ENCODE measurements at places on chromosomes 16 and 17.

GRCh38 chr16:73131156-73131862 lies 83.4 kb upstream of the ZFHX3 start:
- no peak for DNase-seq

DNA sequence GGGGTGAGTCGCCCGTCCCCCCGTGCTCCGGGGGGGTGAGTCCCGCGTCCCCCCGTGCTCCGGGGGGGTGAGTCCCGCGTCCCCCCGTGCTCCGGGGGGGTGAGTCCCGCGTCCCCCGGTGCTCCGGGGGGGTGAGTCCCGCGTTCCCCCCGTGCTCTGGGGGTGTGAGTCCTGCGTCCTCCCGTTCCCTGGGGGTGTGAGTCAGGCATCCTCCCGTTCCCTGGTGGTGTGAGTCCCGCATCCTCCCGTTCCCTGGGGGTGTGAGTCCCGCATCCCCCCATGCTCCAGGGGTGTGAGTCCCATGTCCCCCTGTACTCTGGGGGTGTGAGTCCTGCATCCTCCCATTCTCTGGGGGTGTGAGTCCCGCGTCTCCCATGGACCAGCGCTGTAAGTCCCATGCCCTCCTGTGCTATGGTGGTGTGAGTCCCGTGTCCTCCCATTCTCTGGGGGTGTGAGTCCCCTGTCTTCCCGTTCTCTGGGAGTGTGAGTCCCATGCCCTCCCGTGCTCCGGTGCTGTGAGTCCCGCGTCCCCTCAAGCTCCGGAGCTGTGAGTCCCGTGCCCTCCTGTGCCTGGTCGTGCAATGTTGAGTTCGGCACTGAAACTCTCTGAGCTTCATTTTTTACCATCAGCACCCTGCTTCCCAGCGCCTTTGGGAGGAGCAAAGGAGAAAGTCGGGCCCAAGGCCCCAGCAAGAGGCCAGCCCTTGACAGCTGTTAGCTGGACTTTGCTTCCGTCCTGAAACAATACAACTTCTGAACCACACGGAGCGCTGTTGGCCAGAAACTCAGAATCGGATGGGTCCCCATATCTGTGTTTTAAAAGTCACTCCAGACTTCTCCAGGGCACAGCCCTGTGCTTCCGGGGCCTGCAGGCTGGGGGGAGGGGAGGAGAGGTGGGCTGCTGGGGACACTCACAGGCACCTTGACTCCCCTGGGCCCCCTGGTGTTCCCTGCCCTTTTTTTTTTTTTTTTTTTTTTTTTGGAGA lies 11.5 kb upstream of the ZC3H18 start:
- DNase-seq, result no peak

GRCh38 chr17:79272666-79273219 lies 198.1 kb downstream of the ENGASE start:
- DNase-seq, result no peak

DNA sequence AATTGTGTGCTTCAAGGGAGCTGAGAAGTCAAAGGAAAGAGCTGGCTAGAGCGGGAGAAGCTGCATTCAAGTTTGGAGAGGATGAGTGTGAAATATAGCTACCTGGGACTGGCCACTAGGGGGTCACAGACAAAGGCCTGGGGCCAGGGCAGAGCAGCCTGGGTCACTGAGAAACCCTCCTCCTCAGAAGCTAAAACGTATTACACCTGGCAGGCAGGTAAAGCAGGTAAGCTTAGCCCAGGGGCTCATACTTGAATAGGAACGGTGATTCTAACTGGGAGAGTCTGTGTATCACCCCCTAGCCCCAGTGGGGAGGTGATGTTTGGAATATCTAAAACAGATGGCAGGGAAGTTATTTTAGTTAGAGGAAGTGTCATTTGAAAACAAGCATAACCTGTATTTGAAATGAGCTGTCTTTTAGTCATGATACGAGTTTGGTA lies 6.8 kb downstream of the KRT37 start:
- peak; percentile 90 for DNase-seq

GRCh38 chr16:75064403-75065148 lies 52.0 kb downstream of the LDHD start:
- DNase-seq, result no peak

DNA sequence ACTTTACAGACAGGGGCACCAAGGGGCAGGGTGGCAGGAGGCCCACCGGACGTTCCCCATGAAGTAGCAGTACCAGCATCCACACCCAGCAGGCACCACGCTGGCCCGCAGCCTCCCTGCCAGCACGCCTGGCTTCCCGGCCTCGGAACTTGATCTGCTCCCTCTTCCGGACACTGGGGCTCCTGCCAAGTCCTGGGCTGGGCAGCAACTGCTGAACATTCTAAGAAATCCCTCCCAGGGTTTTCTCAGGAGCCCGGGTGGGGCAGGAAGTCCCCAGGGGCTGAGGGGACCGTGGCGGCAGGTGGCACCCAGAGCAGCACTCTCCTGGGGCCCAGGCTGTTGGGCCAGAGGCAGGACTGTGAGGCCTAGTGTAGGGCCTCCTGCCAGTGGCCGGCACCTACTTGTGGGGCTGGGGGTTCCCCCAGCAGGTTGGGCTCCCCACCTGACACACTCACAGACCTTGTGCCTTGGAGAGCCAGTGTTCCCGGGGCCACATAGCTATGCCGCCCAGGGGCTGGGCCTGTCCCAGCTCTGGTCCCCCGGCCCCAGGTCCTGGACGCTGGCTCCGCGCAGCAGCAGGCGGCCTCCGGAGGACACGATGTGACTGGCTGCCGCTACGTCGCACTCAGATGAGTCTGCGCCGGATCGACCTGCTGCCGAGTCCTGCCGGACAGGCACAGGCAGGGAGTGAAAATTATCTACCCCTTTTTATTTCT lies 86.2 kb upstream of the CBX4 start:
- no peak for DNase-seq

DNA sequence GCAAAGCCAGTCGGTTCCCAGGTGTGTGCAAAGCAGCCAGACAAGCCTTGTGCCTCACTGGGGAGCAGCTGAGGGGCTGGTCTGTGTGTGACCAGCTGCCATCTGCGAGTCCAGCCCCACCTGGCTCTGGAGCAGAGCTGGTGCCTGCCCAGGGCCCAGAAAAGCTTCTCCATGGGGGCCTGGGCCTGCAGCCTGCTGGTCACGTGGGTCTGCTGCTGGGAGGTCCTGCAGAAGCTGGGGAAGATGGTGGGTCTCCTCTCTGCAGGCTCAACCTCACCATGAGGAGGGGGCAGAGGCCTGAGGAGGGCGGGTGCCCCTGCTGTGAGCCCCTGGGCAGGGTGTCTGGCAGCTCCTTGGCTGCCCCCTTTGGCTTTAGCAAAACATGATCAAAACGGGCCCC lies 71.9 kb downstream of the ENGASE start:
- no peak for DNase-seq

- peak; percentile 79 for DNase-seq
Measured at GRCh38 chr17:58706351-58707140, 14.1 kb downstream of the RAD51C start.

DNA sequence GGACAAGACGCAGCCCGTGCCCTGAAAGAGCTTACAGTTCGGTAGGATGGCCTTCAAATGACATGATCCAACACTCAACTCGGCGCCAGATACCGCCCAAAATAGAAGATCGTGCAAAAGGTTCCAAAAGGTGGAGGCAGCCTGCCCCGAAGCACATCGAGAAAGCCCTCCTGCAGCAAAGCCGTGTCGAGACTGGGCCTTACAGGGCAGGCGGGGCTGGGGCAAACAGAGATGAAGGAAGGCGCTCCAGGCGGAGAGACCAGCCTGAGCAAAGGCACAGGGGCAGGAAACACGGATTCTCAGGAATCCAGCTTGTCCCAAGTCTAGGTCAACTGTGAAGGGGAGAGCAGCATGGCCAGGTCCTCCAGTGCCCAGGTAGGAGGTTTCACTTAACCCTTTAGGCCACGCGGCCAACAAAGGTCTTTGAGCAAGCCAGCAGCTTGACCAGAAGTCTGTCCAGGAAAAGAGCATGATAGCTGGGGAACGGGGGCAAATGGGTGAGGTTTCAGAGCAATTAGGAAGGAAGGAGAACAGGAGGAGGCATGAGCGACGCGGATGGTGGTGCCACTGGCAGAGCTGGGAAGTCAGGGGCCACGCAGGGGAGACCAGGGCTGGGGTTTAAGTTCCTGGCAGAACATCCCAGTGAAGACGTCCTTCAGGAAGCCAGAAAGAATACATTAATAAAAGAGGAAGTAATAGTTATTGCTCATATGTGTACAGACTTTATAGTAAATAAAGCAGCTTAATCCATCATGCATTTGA lies 21.2 kb upstream of the EIF1 start:
- DNase-seq, result no peak

GRCh38 chr16:49566432-49566831 lies 192.8 kb downstream of the C16orf78 start:
- no peak for DNase-seq

- no peak for DNase-seq
Measured at GRCh38 chr16:363766-364490, 6.4 kb downstream of the MRPL28 start.

DNA sequence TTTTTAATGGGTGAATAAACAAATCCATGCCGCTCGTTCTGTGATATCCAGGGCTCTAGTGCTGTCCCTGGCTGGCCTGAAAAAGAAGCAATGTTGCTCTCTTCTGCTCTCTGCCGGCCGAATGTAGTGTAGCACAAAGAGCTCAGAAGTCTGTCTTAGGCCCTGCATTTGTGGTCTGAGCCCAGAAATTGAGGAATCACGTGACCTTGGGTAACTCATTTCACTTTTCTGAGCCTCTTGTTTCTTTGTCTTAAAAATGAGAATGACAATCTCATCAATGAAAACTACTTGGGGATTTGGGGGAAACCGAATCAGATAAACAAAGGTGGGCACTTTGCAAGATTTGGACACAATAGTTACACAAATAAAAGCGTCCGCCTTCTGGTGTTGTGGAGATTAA lies 381.6 kb upstream of the ASIC2 start:
- peak; percentile 42 for DNase-seq

- DNase-seq, result no peak
Measured at GRCh38 chr17:66491213-66491612, 188.8 kb downstream of the PRKCA start.

DNA sequence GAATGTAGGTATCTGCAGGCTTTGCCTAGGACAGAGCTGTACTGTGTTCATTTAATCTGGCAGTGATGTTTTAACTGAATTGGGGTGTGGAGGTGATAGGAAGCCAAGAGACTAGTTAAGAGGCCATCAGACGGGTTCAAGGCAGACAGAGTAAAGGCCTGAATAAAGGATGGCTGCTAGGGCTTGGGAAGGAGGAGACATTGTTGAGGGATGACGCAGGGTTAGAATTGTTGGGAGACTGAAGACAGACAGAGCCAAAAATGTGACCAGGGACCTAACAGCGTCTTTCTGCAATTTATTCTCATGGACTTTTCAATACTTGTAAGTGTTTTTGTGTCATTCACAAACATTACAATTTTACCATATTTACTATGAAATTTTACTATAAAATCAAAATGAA lies 48.6 kb upstream of the MYH10 start:
- DNase-seq, result peak; percentile 15

GRCh38 chr16:10485698-10486382 lies 94.6 kb downstream of the EMP2 start:
- peak; percentile 24 for DNase-seq

DNA sequence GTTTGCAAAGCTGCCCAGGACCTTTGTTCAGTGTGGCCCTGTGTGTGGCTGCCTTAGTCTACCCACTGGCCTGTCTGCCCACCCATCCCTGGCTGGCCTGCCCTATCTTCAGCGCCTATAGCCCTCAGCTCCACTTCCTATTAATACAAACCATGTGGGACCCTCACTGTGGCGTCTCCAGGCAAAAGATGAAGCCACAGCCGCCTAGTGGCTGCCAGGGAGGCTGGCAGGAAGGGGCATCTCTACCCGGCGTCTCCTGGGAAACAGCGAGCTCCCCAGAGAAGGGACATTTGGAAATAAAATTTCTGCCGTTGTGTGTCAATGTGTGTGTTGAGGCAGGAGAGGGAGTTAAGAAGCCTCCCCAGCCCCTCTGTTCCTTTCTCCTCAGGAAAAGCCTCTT lies 31.5 kb downstream of the NEUROD2 start:
- no peak for DNase-seq

GRCh38 chr16:13178318-13178717 lies 276.9 kb downstream of the SHISA9 start:
- DNase-seq, result no peak

DNA sequence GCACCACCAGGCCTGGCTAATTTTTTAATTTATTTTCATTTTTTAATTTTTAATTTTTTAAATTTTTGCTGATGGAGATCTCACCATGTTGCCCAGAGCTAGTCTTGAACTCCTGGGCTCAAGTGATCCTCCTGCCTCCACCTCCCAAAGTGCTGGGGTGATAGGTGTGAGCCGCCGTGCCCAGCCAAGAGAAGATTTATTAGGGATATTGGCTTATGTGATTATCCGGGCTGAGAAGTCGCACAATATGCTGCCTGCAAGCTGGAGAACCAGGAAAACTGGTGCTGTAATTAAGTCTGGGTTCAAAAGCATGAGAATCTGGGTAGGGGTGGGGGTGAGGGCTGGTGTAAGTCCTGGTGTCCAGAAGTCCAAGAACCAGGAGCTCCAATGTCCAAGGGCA lies 2.5 kb upstream of the C16orf90 start:
- no peak for DNase-seq
